ENCODE measurements at places on chromosomes 12 and 14.

DNA sequence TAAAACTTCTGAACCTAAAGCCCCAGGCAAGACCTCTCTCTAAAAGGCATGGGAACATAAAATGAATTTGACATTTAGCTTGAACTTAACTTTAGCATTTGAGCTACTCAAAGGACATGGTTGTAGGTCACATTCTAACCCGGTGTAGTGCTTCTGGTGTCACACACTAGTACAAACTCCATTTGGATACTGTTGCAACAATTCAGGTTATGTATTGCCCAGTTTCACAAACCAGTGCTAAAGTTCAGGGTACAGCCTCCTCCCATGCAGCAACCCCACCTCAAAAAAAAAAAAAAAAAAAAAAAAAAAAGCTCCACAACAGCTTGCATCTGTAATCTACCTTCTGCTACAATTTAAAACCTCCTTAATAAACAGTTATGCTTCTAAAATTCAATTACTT lies 7.8 kb downstream of the PPTC7 start:
- H3K4me3 ChIP-seq: no peak overlapping the region
- peaks cover 6% of the 10 kb centered on the region for H3K36me3 ChIP-seq
- H3K4me1 ChIP-seq: peaks cover 16% of the 10 kb centered on the region
- DNase-seq: no peak
- no peak overlapping the region for H3K27ac ChIP-seq

DNA sequence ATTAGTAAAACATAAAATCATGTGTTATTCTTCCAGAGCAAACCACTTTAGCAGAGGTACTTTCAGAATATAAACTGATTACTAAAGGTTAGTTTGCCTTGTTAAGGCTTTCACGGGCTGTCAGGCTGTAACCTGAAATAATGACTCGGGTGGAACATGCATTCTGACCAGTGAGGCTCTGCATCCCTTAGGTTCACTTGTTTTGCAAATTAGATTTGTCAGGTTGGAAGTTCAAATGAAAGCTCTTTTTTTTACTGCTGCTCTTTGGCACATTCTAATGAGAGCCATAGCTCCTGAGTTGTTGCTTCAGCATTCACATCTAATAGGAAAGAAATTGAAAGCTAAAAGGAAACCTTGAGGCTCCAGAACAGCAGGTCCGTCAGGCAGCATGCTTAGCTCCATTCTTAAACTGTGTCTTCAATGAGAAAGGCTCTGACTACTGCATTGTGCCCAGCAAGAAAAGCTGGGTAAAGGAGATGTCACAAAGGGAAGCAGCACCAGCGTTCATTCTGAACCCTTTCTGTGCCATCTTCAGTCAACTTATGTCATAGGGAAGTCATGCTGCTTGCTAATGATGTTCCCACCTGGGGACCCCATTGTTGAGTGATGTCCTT lies 445.5 kb upstream of the FBXO33 start:
- H3K27ac ChIP-seq: no peak overlapping the region
- no peaks in the 10 kb centered on the region for H3K27me3 ChIP-seq
- H3K36me3 ChIP-seq: no peaks in the 10 kb centered on the region
- H3K4me3 ChIP-seq: no peak overlapping the region

DNA sequence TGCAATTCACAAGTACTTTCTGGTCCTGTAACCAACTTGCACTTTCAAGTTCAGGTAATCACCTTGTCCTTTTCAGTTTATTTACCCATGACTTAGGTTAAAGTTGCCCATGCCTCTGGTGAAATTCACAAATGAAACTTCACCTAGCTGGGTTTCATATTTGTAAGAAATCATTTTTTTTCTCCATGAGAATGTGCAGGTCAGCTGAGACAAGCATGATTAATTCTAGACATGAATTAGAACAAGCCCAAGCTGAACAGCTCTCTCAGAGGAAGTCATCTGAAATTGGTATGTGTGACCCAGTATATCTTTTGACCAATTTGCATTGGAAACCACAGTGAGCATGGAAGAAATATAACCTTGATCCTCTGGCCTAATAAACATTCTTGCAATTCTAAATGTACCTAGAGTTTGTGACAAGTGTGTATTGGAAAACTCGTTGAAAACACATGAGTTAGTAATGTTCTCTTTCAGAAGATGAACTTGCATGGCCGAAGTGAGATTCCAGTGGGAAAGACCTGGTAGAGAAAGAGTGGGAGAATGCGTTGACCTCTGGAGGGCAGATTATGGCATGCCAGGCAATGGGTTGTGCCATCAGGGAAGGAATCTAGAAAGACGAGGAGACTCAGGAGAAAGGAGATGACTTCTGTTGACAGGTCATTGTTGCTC lies 486.5 kb downstream of the ZFP36L1 start:
- H3K27me3 ChIP-seq: no peaks in the 10 kb centered on the region
- H3K4me1 ChIP-seq: no peaks in the 10 kb centered on the region
- peaks cover 4% of the 10 kb centered on the region for H3K36me3 ChIP-seq
- no peak for DNase-seq

DNA sequence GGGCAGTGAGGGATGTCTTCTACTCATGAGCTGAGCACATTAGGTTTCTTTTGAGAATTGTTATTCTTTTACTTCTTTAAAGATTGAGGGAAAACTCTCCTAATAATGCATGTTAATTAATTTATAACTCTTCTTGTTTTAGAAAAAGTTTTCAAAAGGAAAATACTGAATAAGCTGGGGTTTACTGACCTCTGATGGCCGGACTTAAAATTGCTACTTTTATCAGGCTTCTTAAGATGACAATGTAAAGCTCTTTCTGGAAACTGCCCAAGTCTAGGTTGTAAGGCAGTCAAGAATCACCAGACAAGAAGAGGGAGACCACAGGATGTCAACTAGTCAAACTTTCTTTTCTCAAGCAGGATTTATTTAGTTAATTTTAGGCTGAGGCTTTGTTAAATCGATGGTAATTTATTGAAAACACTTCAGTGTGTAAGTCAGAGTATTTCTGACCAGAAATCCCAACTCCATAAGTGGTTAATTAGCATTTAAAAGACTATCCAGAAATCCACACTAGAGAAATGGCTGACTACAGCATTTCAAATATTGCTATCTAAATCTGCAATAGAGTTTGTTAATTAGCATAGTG lies 82.1 kb downstream of the AVPR1A start:
- no peaks in the 10 kb centered on the region for H3K36me3 ChIP-seq
- H3K27ac ChIP-seq: no peak overlapping the region
- H3K27me3 ChIP-seq: no peaks in the 10 kb centered on the region
- peak; percentile 5 for DNase-seq

- DNase-seq: no peak
- peaks cover 2% of the 10 kb centered on the region for H3K4me1 ChIP-seq
- no peak overlapping the region for H3K27ac ChIP-seq
- no peak overlapping the region for H3K4me3 ChIP-seq
- H3K27me3 ChIP-seq: peaks cover 20% of the 10 kb centered on the region
- no peaks in the 10 kb centered on the region for H3K36me3 ChIP-seq
Measured at GRCh38 chr14:88191605-88192004, 131.5 kb downstream of the KCNK10 start.

DNA sequence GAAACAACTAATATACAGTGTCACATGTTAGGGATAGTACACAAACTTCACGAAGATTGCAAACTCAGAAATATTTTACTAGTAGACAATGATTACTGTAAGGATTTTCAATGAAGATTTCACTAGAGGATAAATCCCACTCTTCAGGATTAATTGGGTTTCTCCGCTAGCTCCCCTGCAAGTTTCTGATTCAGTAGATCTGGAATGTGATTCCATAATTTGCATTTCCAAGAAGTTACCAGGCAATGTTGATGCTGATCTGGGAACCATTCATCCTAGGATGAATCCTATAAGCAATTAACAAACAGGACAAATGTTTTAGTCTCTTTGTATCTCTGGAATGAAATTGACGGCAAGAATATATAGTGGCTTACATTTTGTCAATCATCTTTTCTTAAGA lies 272.4 kb downstream of the ALX1 start:
- no peak overlapping the region for H3K4me3 ChIP-seq
- no peak for DNase-seq
- H3K4me1 ChIP-seq: no peaks in the 10 kb centered on the region
- H3K27ac ChIP-seq: no peak overlapping the region

- H3K4me3 ChIP-seq: no peak overlapping the region
- H3K4me1 ChIP-seq: peaks cover 4% of the 10 kb centered on the region
- no peak for DNase-seq
- no peak overlapping the region for H3K27ac ChIP-seq
- H3K27me3 ChIP-seq: peaks cover 30% of the 10 kb centered on the region
Measured at GRCh38 chr12:6273541-6274230, 36.8 kb upstream of the PLEKHG6 start.

DNA sequence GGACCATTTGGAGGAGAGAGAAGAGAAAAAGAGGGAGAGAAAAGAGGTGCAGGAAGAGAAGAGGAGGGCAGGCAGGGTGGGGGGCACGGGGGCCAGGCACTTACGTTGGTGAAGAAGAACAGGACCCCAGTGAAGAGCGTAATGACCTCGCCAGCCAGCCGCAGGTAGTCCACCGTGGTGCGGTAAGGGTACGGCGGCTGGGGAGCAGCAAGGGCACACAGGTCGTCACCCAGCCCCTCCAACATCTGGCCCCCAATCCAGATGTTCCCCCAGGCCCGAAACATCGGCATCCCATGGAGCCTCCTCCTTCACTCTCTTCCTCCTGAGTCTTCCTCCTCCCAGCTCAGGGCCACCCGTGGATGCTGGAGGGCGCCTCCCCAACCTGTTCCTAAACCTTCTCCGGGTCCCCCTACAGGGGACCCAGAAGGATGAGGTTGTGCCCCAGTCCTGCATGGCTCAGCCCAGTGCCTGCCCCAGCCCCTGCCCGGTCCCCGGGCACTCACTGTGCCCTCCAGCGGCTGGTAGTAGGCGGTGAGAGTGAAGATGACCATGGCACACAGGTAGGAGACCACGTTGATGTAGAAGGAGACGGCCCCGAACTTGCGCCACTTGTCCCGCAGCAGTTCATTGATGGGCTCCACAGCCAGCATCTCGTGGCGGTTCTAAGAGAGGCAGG lies 39.2 kb downstream of the TRPV4 start:
- H3K4me1 ChIP-seq: no peaks in the 10 kb centered on the region
- H3K4me3 ChIP-seq: no peak overlapping the region
- H3K36me3 ChIP-seq: no peaks in the 10 kb centered on the region

DNA sequence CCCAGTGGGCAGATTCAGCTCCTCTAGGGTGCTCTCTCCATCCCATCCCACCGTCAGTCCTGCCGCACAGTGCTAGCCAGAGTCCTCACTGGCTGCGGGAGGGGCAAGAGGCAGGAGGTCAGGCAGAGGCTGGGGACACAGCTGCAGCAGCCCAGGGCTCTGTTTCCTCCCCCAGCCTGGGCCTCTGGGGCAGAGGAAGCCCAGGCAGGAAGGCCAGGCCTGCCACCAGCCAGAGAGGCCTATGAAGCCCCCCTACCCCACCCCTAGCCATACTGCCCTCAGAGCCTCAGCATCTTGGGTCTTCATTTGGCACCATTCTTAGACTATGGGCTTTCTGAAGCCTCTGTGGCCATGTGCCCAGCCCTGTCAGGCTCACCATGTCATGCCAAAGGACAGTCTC lies 3.4 kb downstream of the ACVRL1 start:
- H3K4me1 ChIP-seq: no peaks in the 10 kb centered on the region
- H3K27ac ChIP-seq: no peak overlapping the region
- no peak overlapping the region for H3K4me3 ChIP-seq

DNA sequence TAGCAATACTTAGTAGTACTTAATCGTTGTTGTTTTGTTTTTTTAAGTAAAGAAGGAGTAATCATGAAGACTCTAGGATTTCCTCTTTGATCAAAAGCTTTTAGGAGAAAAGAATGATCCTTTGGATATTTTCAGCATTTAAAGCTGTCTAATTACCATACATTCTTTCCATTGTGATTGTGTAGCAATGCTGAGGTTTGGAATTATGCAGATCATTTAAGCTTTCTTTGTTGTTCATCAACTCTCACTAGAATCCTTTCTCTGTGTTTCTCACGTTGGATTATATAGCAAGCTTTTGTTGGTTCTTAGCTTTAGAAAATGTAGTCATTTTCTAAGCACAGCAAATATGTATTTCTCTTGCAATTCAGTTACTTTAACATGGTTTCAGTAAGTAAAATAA lies 25.8 kb downstream of the CCDC91 start:
- H3K27me3 ChIP-seq: no peaks in the 10 kb centered on the region
- H3K27ac ChIP-seq: no peak overlapping the region
- no peaks in the 10 kb centered on the region for H3K4me1 ChIP-seq

DNA sequence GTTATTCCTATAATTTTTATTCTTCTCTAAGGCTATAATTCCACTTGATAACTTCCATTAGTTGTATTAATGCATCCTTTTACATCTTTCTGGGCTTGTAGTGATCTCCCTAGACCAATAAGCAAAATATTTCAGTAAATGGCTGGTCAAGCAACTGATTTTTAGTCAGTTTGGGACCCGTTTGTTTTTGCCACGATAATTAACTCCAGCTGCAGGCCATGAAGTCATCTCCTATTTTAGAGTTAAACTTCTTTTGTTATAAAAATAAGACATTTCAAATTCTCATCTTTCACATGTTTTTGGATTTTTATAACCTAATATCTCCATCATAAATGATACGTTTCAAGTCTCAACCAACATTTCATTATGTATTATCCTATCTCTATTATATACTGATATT lies 49.4 kb downstream of the MAGOHB start:
- H3K4me3 ChIP-seq: no peak overlapping the region
- H3K36me3 ChIP-seq: no peaks in the 10 kb centered on the region
- no peak overlapping the region for H3K27ac ChIP-seq

DNA sequence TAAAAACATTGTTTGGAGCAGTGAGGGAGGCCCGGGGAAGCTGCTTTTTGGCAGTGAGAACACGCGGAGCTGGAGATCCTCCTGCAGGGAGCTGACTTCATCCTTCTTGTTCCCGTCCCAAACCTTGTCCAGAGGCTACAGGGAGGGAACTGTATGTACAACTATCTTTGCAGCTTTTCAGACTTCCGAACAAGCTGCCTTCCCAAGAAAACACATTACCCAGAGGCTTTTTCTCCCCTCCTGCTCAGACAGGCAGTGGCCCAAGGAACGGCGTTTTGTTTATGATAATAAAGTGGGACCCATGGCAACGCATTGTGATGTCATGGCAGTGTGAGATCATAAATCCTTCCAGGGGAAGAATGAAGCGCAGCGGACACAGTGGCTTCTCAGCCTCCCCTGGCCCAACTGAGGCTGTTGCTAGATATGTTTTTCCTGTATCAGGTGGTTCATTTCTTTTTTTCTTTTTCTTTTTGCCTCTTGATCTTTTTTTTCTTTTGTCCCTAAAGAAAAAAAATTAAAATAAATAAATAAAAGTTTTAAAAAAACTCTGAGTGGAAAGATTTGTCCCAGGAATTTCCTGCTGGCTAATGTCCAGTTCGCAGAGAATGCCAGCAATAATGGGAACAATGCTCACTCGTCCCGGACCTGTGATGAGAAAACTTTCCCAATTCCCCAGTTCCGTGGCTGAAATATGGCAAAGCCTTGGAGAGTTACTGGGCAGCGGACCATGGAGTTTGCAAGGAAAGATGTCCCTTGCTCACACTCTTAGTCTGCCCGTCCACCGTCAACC lies 103.4 kb upstream of the MAP1LC3B2 start:
- H3K36me3 ChIP-seq: no peaks in the 10 kb centered on the region
- no peaks in the 10 kb centered on the region for H3K4me1 ChIP-seq
- H3K27ac ChIP-seq: no peak overlapping the region

GRCh38 chr14:56787530-56787929 lies 22.7 kb downstream of the OTX2 start:
- DNase-seq: no peak
- no peaks in the 10 kb centered on the region for H3K4me1 ChIP-seq
